GM13977 (cell line): ENCODE measurements at places on chromosomes 7 and 10.

DNA sequence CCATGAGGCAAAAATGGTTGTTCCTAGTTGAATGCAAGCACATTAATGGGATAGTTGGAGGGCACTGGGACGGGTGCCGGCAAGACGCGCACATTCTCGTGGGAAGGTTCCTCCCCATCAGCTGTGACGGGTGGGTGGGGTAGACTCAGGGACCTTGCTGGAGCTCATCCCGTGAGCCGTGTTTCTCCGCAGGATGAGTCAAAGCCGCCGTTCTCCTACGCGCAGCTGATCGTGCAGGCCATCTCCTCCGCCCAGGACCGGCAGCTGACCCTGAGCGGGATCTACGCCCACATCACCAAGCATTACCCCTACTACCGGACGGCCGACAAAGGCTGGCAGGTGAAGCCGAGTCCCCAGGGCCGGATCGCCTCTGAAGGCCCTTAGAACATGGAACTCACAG, 20.4 kb upstream of the AP5Z1 start:
- DNase-seq: no peak

- DNase-seq: no peak
Measured at GRCh38 chr10:116197946-116198675, 74.9 kb downstream of the GFRA1 start.

DNA sequence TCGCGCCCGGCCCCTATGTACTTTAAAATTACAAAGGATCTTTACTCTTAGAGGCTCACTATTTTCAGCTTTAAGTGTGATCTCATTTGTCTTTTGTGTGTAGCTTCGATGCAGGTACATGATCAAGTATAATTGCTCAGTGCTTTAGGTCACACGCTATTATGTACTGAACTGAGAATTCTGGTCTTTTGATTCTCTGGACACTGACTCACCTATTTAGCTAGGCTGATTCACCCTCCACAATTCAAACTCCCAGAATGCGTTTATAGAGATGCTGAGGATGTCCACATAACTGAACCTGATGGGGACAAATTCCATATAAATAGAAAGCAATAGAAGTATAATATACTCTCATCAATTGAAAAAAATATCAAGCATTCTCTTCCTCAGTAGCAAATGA, 57.8 kb downstream of the PRKCQ start:
- no peak for DNase-seq

DNA sequence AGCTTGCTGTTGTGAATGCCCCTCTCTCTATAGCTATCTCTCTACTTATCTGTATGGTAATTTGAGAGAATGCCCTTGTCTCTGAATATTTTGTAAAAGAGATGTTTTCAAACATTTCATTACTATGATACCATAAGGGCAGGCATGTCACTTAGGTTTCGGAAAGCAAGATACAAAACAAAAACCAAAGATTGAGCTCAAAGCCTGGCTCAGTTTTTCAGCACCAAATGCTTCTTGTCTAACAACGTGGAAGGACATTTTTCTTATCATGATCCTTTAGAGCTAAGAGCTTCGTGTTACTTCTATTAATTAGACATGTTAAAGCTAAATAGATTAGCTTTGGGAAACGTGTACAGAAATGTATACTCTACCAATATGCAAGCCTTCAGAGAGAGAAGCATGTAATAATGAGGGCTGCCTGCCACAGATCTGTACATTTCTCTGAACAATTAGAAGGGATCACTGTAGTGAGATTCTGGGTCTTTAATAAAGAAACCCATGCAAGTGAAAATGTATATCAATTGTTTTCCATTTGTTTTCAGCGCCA, 148.9 kb downstream of the ARID5B start:
- DNase-seq: no peak

DNA sequence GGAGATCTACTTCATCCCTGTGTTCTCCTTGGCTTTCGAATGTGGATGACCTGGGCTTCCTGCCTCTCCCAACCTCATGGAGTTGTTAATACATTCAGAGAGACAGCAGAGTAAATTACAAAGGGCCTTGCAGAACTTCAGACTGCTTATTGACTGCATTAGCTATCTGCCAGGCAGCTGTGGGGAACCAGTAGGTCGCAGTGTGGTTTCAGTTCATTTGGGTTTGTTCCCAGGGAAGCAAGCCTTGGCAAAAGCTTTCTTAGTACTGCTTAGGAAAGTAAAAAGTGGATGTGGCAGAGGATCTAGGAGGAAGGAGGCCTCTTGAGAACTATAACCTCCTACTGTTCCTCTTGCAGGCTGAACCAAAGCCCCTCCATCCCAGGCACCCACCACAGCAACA, 9.2 kb downstream of the NPFFR1 start:
- no peak for DNase-seq

DNA sequence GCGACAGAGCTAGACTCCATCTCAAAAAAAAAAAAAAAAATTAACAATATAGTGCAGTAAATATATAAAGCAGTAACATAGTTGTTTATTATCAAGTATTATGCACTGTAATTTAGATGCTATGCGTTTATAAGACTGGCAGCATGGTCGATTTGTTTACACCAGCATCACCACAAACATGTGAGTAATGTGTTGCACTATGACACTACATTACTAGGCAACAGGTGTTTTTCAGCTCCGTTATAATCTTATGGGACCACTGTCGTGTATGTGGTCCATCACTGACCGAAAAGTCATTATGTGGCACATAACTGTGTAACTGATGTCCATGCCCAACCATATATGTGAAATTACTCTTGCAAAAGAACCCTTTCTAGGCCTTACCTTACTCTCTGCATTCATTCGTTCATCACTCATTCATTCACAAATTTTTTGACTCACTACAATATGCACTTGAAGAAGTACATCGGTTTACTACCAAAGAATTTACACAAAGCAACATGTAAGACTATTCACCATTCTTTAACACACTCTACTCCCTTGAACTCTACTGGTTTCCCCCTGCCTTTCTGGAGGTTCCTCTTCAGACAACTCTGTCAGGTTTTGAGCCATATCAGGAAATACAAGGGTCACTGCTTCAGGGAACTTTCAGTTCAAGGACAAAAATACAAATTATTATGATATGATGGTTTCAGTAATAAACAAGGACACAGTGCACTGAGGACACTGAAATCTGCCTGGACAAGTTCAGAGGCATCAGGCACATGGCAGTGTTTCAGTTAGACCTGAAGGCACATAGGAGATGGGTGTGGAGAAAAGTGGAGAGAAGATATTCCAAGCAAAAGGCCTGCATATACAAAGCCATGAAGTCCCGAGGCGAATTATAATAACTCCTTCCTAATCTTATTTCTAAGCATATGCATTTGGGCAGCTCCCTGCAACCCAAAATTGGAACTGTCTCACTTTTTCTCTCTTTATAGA, 17.4 kb downstream of the ITGB1 start:
- no peak for DNase-seq

- DNase-seq: no peak
Measured at GRCh38 chr7:24924375-24924774, 55.6 kb downstream of the OSBPL3 start.

DNA sequence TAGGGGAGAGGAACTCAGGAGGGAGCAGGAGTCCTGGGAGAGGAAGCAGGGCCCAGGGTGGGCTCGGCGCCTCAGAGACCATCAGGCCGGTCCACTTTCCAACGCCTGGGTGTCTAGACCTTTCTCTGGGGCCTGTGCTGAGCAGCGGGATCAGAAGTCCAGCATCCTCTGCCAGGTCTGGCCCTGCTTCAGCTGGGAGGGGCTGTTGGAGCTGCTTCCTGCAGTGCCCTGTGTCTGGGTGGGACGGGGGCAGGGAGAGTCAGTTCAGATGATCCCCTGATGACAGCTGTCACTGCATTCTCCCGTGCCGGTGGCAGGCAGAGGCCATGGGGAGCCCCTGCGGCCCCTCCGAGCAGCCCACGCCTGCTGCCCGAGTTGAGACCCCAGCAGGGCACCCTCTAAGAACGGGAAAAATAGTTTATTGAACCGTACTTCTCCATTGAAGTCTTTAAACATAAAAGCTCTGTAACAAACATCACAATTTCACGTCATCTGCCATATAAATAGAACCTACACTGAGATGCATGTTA, 23.3 kb downstream of the AP5Z1 start:
- no peak for DNase-seq
